ENCODE measurements at places on chromosomes 5 and 9.
A peak's percentile ranks its signal among the peaks of the same experiment; 100 is the strongest.

DNA sequence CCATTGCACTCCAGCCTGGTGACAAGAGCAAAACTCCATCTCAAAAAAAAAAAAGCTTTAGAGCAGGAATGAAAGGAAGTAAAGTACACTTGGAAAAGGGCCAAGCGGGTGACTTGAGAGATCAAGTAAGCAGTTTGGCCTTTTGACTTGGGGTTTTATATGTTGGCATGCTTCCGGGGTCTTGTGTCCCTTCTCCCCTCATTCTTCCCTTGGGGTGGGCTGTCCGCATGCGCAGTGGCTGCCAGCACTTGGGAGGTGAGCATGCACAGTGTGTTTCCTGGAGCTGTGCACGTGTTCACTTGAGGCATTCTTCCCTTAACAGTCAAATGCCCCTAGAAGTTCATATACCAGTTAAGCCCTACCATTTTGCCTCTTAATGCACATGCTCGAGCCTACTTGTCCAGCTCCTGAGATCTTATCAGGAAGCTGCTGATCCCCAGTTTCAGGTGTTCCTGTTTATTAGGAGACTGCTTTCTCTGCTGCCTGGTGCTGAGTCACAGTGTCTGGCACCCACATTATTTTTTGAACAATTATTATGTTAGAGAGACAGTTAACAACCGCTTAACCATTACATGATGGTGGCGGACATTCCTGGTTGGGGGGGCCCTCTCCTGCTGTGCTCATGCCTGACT lies 32.6 kb upstream of the PRRC2B start:
- no peak for DNase-seq

GRCh38 chr9:120865176-120865575 lies 11.8 kb downstream of the PHF19 start:
- no peak for DNase-seq

DNA sequence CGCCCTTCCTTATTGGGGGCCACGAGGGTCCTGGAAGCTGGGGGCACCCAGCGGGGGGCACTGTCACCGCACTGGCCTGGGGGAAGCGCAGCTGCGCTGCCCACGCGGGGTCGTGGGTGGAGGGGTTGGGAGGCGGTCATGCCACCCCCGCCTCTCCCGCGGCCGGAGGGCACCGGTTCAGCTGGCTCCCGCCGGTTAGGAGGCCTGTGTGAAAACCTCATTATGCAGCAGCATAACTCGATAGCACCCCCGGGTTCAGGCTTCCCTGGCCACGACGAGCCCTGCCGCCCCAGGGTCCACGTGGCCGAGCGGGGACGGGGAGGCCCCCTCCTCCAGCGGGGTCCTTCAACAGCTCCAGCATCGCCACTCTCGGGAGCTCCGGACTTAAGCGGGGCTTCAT lies 91.2 kb upstream of the ERCC6L2 start:
- no peak for DNase-seq

GRCh38 chr9:7328453-7328852 lies 471.1 kb downstream of the DMAC1 start:
- DNase-seq = peak; percentile 11

DNA sequence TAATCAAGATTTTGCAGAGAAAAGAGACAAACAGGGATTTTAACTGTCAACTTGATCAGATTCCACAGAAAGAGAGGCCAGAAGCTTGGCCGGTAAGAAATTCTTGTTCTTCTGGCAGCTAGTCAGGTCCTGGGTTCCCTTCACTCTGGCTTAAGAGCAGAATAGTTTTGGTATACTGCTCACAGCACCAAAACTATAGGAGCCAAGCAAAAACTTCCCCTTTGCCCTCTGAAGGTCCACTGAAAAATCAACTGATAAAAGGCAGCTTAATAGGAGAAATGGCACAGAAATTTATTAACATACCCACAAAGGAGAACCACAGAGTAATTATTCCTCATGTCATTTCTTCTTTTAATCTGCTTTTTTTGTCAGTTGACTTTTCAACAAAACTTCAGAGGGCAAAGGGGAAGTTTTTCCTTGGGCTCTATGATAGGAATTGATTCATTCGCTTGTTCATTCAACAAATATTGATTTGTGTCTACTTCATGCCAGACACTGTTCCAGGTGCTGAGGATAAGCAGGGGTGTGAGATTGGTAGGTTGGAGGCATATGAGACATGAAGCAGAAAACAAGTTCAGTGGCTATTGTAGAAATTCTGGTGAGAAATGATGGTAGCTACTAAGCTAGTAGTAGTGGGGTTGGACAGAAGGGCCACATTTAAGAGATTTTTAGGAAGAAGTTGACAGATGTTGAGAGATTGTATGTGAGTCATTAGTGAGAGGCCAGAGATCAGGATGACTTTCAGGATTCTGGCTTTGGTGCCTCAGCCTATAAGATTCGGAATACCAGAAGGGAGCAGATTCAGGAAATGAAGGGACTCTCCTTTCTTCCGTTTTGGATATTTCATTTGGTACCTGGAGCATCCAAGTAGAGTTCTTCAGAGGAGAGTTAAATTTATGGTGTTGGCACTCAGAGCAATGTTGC lies 20.6 kb upstream of the NNT start:
- no peak for DNase-seq

- DNase-seq = no peak
Measured at GRCh38 chr9:5493679-5494511, 16.4 kb upstream of the PDCD1LG2 start.

- no peak for DNase-seq
Measured at GRCh38 chr5:72722792-72723452, 93.5 kb upstream of the TNPO1 start.

DNA sequence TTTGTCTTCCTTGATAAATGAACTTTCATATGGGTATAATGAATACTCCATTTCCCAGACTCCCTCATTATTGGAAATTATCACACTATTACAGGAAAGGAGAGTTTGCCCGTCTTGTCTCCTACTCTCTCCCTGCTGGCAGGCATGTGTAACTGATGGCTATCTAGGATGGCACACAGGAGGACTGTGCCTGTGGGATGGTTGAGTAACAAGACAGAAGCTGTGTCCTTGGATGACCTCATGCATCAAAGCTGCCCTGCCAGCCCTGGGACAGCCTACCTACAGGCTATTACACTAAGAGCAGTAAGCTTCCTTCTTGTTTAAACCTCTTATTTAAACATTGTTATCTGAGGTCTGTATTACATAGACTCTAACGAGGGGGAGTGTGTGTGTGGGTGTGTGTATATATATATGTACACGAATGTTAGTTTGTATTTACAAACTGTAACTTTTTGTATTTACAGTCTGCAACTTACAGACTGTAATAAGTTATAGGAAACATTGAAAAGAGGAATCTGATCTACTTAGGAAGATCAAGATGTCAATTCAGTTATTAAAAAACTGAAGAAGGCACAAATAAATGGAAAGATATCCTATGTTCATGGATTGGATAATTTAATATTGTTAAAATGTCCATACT lies 247.6 kb upstream of the ACO1 start:
- DNase-seq = peak; percentile 98

DNA sequence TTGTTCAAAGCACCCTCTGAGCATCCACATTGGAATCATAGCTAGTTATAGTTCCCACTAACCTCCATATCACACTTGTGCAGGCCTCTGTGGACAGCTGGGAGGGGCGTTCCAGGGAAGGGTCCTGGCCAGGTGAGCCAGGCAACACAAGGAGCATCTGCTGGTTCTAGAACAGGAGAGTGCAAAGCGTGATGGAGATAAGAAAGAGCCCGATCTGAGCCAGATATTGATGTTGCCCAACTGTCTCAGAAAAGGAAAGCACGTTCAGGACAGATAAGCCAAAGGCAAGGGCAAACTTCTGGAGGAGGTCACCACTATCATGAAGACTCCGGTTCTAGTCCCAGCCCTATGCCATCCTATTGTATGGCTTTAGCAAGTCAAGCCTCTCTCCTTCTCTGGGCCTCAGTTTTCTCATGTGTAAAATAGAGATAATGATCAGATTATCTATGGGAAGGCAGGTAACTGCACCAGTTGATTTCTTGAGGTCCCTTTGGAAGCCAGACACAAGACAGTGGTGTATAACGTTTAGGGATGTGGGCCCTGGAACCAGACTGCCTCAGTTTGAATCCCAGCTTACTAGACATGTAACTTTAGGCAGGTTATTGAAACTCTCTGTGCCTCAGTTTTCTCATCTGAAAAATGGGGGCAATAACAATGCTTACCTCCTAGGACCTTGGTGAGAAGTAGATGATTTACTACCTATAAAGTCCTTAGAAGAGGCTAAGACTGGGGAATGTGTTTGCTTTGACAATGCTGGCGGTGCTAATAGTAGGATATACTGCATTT lies 19.8 kb downstream of the GABBR2 start:
- DNase-seq = no peak

GRCh38 chr9:84285381-84285780 lies 55.2 kb downstream of the SLC28A3 start:
- DNase-seq = no peak

DNA sequence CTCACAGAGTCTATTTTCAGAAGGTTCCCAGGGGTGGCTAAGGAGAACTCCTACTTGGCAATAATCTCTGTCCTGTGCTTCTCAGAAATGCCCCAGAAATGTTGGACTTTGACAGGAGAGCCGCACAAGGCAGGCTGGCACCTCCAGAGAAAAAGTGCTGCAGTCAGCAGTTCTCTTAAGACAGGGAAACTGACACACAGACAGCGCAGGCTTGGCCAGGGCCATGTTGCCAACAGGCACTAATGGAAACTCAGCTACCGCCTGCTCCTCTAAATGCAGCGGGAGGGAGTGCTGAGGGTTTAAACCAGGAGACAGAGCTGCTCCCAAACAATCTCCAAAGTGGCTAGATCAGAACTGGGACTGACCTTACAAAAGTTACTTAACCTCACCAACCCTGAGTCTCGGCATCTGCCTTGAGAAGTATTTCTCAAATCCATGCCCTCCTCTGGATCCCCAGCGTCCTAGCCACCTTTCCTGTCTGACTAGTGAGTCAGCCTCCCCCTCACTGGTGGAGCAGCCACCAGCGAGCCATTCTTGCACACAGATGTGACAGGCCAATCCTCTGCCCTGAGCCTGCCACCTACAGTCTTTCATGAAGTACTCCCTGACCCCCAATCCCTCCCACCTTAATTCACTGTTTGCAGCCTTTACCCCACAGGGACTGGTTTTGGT lies 186.4 kb downstream of the CDK5RAP2 start:
- DNase-seq = no peak

GRCh38 chr9:116662646-116663310 lies 24.3 kb upstream of the TRIM32 start:
- no peak for DNase-seq

DNA sequence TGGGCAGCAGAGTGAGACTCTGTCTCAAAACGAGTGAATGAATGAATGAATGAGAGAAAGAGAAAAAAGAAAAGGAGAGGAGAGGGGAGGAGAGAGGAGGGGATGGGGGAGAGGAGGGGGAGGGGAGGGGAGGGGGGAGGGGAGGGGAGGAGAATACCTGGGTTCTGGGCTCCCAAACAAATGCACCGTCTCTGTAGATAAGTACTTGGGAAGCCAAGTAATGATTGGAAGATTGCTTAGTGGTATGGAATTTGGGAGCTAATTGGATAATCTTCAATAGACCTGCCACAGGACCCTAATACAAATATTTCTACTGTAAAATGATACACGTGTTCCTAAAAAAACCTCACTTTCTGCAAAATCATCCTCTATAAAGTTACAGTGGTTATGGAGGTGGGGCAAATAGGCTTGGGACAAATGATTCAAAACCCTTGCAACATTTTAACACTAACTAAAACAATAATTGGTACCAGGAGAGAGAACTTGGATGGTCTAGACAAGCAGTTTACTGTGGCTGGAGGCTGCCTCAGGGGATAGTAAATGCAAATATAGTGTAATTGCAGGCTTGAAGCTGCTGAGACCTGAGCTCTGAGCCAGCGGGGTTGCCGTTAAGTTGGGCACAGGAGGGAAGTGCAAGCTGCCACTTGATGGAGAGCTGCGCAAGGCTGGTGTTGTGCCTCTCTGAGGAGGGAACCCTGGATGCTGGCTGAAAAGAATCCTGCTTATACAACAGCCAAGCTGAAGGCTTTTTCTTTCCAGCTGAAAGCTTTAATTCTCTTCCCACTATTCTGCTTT lies 3.5 kb downstream of the HEMGN start:
- DNase-seq = no peak

DNA sequence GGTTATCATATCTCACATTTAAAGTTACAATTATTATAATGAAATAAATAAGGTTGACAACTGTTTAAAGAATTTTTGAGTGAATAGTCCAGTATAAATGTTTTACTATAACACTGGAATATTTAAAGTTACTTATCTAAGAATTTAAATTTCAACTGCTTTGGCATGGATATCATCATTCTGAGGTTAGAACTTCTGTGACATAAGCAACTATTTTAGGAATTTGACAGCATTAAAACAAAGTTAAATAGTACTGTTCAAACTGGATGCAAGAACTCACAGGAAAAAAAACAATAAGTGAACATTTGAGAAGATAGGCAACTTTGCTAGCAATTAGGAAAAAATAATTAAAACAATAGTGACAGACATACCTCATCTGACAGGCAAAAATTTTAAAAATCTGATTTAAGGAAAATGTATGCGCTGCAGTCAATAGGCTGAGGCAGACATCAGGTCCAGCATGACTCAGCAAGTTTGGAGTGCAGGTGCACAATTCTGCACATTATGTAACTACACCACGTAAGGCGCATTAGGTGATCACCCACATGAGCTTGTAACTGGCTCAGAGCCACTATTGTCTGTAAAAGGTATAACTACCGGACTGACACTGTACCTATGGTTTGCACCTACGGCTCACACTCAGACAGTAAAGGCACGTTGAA lies 180.6 kb downstream of the PDE4D start:
- DNase-seq = no peak

GRCh38 chr9:135604437-135605237 lies 34.7 kb downstream of the GLT6D1 start:
- DNase-seq = no peak

DNA sequence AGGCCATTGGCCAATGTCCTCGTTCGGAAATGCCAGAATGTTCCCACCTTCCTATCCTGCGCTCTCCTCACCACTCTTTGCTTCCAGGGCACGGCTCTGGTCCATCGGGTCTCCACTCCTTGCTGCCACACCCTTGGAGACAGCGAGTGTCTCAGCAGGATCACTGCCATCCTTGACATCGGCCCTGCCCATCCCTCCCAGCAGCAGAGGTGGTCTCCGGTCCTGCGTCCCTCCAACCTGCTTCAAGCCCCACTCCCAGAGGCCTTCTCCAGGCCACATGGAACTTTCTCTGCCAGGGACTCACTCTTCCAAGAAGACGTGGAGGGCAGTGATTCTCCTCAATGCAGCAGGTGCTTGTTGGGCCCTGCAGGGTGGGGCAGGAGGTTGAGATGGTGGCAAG lies 42.7 kb downstream of the IRX2 start:
- DNase-seq = no peak

DNA sequence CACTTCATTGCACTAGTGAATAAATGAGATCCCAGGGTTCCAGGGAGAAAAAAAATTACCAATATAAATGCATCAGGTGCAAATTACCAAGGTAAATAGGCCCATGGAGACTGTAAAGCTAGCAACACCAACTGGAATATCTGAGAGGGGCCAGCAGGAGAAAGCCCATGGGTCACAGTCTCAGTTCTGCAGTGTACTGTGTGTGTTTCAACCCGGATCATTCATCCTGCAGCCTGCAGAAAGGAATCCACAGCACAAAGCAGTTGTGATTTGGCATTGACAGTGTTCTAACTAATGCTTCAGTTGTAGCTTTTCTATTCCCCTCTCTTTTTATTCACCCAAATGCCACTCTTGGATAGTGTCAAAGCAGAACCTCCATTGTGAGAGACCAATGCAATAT lies 171.0 kb downstream of the EFNA5 start:
- DNase-seq = no peak

All from HepG2 (cell line).